ENCODE measurements at places on chromosomes 6 and 20.

- DNase-seq: no peak
Observed at GRCh38 chr20:2753461-2754040, 46.9 kb downstream of the CPXM1 start.

GRCh38 chr20:53101992-53102760 lies 130.0 kb downstream of the TSHZ2 start:
- DNase-seq: no peak

GRCh38 chr20:53657732-53658131 lies 64.1 kb upstream of the ZNF217 start:
- DNase-seq: no peak

DNA sequence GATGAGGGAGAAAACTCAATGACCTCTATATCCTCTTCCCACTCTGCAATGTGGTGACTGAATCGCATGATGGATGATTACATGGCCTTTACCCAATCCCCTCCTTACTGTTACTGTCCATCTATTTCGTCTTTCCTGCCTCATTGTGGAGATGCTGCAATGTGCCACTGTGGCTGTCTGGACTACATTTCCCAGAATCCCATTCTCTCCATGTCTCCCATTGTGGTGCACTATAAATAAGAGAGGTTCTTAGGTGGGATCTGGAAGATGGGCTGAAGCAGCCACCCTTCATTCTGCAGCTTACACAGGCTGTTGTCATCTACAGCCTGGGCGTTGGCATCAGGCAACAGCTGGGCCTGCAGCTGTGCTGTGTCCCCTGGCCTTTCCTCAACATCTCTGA lies 233.6 kb downstream of the PRKN start:
- DNase-seq: no peak

- no peak for DNase-seq
Observed at GRCh38 chr6:17393892-17394631, 667 bp downstream of the CAP2 start.

DNA sequence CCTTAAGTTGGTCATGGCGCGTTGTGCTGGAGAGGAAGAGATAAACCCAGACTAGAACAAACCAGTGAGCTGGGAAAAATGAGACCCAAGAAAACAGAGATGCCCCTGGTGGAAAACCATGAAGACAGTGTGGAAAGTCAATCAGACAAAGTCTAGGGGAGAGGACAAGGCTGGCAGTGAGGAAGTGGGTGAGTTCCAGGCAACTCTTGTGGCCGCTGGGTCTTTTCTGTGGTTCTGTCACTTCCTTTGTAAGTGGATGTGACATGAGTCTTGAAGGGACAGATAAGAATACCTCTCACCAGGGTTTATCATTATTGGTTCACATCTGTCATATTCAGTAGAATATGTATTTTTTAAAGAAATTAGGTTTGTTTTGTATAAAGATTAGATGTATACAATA lies 738.4 kb downstream of the DHX35 start:
- no peak for DNase-seq

GRCh38 chr6:106631346-106631745 lies 2.0 kb downstream of the QRSL1 start:
- no peak for DNase-seq

DNA sequence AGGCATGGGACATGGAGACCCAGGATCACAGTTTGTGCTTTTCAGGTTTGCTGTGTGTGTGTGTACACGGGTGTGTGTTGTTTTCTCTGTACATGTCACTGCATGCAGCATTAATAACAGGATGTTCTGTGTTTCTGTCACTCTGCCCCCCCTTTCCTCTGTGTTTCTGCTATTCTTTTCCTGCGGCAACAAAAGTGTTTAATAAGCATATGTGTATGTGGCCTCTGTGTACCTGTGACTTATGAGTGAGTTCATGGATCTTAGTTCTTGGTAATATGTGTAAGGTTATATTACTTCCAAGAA lies 9.8 kb downstream of the SYNGAP1 start:
- no peak for DNase-seq

- no peak for DNase-seq
Observed at GRCh38 chr6:33279971-33280511, 3.1 kb downstream of the B3GALT4 start.

- DNase-seq: no peak
Observed at GRCh38 chr6:114081730-114082129, 110.8 kb upstream of the HDAC2 start.

- no peak for DNase-seq
Observed at GRCh38 chr20:58585753-58586540, 65.1 kb upstream of the STX16 start.

- no peak for DNase-seq
Observed at GRCh38 chr20:35975576-35976373, 7.4 kb downstream of the CNBD2 start.

- DNase-seq: no peak
Observed at GRCh38 chr6:43843097-43843645, 73.2 kb downstream of the VEGFA start.

DNA sequence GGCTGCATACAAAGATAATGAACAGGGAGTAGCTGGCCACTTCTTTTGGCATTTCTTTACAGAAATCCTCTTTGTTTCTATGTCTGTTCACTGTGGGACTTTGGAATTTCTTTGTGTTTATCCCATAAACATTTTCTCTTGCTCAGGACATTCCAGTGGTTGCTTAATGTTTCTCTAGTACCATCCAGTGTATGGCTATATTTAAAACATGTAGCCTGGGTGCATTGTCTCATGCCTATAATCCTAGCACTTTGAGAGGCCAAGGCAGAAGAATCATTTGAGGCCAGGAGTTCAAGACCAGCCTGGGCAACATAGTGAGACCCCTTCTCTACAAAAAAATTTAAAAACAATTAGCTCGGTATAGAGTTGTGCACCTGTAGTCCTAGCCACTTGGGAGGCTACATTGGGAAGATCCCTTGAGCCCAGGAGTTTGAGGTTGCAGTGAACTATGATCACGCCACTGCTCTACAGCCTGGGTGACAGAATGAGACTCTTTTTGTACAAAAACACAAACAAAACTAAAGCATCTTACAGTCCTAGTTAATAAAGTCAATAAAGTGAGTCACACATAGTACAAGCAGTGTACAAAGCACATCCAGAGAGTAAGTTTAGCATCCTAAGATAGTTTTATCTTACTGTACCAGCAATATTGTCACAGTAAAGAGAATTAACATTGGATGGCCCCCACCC lies 63.3 kb downstream of the ZFAND3 start:
- no peak for DNase-seq

Data from central memory CD8-positive, alpha-beta T cell (primary cell).